ENCODE measurements at places on chromosomes 3 and 15.

- H3K27me3 ChIP-seq, result no peaks in the 10 kb centered on the region
- no peak for DNase-seq
- H3K4me3 ChIP-seq, result peak overlapping the region; percentile 11
- peaks cover 24% of the 10 kb centered on the region for H3K36me3 ChIP-seq
- H3K4me1 ChIP-seq, result peaks cover 14% of the 10 kb centered on the region
These were observed 26.9 kb downstream of the PHC3 start for GRCh38 chr3:170154569-170155143.

DNA sequence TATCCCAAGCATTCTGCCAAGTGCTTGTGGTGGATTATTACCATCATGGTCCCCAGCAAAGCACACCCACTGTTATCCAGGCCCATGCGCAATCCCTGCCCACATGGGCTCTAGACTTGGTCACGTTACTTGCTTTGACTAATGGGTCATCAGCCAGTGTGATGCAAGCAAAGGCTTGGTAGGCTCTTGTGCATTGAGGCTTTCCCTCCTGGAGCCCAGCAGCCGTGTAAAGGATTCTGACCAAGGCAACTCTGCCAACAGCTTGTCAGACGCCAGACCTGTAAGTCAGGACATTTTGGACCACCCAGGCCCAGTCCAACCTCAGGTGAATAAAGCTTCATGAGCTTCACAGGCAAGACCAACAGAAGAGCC lies 93.9 kb downstream of the ABHD5 start:
- H3K27me3 ChIP-seq, result peaks cover 37% of the 10 kb centered on the region
- no peak for DNase-seq

- H3K4me3 ChIP-seq, result no peak overlapping the region
- no peak overlapping the region for H3K27ac ChIP-seq
- no peaks in the 10 kb centered on the region for H3K27me3 ChIP-seq
- no peaks in the 10 kb centered on the region for H3K36me3 ChIP-seq
These were observed 668.7 kb downstream of the OTOL1 start for GRCh38 chr3:162165346-162165745.

- H3K36me3 ChIP-seq, result no peaks in the 10 kb centered on the region
- H3K4me3 ChIP-seq, result no peak overlapping the region
- no peak overlapping the region for H3K27ac ChIP-seq
These were observed 176.6 kb downstream of the VGLL3 start for GRCh38 chr3:86814321-86814720.

DNA sequence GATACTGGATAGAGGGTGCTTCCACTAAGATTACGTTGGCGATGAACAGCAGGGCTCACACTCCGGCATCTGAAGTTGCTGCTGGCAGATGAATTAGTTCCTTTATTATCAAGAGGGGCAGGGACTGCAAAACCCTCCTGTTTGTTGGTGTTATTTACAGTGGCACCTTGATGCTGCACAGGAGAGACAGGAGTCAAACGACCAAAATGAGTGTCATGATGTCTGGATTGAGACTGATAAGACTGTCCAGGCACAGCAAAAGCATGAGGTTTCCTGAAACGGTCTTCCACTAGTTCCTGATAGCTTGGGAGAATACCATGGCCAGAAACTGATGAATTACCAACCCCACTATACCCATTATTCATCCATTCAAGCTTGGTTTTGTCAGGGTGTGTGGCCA lies 100.8 kb upstream of the NEDD4 start:
- no peak overlapping the region for H3K27ac ChIP-seq
- H3K4me3 ChIP-seq, result no peak overlapping the region
- no peaks in the 10 kb centered on the region for H3K27me3 ChIP-seq

GRCh38 chr3:37935290-37935668 lies 55.3 kb upstream of the VILL start:
- H3K27me3 ChIP-seq, result no peaks in the 10 kb centered on the region
- H3K27ac ChIP-seq, result peak overlapping the region; percentile 90
- peaks cover 54% of the 10 kb centered on the region for H3K4me1 ChIP-seq
- no peak for DNase-seq
- peak overlapping the region; percentile 12 for H3K4me3 ChIP-seq

DNA sequence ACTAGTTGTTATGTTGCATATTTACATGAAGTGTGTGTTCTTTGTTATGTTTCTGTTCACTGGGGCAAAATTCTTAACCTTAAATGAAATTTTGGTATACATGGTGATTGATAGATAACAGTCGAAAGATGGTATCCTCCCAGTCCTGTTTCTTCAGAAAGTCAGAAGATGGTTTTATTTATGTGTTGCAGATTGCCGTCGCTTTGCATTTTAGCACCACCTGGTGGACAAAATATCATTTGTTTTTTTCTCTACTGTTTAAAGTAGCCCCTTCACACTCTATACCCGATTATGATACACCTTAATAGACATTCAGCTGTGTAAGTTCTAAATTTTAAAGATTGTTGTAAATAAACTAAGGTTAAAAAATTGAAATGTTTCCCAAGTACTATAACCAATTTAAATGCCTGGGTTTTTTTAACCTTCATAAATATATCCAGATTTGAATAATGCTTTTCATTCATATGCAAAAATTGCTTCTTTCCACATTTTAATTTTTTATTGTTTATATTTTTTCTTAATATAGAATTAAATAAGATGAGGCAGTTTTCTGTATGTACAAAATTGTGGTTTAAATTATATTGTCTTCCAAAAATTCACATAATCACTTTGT lies 152.2 kb downstream of the ALCAM start:
- no peak overlapping the region for H3K27ac ChIP-seq
- no peak overlapping the region for H3K4me3 ChIP-seq
- no peaks in the 10 kb centered on the region for H3K27me3 ChIP-seq

- H3K27ac ChIP-seq, result no peak overlapping the region
- H3K36me3 ChIP-seq, result no peaks in the 10 kb centered on the region
- no peak overlapping the region for H3K4me3 ChIP-seq
- no peaks in the 10 kb centered on the region for H3K27me3 ChIP-seq
- DNase-seq, result no peak
- peaks cover 17% of the 10 kb centered on the region for H3K4me1 ChIP-seq
These were observed 1.6 kb upstream of the HYAL3 start for GRCh38 chr3:50300681-50301254.

- H3K36me3 ChIP-seq, result no peaks in the 10 kb centered on the region
- no peak overlapping the region for H3K4me3 ChIP-seq
- peaks cover 2% of the 10 kb centered on the region for H3K27me3 ChIP-seq
- no peak for DNase-seq
- no peak overlapping the region for H3K27ac ChIP-seq
These were observed 164.5 kb downstream of the WNT5A start for GRCh38 chr3:55322638-55323037.

DNA sequence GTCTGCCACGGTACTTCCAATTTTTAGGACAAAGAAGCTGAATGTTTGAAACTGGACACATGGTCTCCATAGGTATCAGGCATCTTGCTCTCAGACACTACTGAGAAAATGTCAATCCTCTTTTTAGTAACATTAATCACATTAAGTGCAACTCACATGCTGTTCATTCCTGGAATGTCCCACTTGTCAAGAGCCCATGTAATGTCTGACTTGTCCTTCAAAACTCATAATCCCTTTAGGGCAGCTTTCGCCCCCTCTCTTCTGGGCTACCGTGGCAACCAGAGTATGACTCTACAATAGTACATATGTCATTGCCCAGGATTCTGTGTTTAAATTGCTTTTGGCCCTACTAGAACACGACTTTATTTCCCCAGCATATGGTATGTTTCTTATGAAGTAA lies 12.3 kb downstream of the NUDT16 start:
- peaks cover 3% of the 10 kb centered on the region for H3K4me1 ChIP-seq
- peaks cover 2% of the 10 kb centered on the region for H3K27me3 ChIP-seq
- H3K36me3 ChIP-seq, result no peaks in the 10 kb centered on the region
- DNase-seq, result no peak
- H3K4me3 ChIP-seq, result no peak overlapping the region

DNA sequence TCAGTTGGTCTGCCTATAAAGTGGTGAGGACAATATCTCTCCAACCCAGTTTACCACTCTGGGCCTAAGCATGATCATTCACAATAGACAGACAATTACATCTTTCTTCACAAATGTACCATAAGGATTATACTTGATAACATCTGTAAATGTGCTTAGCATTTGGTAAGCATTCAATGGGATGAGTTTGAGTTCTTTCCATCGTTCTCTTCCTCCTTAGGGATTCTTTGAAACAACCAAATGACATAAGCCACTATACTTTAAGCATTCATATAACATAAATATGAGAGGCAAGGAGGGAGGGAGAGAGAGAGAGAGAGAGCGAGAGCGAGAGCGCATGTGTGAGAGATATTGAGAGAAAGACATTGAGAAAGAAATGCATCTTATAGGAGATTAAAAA lies 303.3 kb upstream of the CBLB start:
- no peak overlapping the region for H3K27ac ChIP-seq
- no peaks in the 10 kb centered on the region for H3K36me3 ChIP-seq
- no peak overlapping the region for H3K4me3 ChIP-seq
- no peaks in the 10 kb centered on the region for H3K27me3 ChIP-seq
- no peak for DNase-seq

- H3K4me1 ChIP-seq, result no peaks in the 10 kb centered on the region
- H3K36me3 ChIP-seq, result peaks cover 5% of the 10 kb centered on the region
- H3K27ac ChIP-seq, result no peak overlapping the region
- DNase-seq, result no peak
These were observed 5.6 kb upstream of the SRPRB start for GRCh38 chr3:133799794-133800585.

DNA sequence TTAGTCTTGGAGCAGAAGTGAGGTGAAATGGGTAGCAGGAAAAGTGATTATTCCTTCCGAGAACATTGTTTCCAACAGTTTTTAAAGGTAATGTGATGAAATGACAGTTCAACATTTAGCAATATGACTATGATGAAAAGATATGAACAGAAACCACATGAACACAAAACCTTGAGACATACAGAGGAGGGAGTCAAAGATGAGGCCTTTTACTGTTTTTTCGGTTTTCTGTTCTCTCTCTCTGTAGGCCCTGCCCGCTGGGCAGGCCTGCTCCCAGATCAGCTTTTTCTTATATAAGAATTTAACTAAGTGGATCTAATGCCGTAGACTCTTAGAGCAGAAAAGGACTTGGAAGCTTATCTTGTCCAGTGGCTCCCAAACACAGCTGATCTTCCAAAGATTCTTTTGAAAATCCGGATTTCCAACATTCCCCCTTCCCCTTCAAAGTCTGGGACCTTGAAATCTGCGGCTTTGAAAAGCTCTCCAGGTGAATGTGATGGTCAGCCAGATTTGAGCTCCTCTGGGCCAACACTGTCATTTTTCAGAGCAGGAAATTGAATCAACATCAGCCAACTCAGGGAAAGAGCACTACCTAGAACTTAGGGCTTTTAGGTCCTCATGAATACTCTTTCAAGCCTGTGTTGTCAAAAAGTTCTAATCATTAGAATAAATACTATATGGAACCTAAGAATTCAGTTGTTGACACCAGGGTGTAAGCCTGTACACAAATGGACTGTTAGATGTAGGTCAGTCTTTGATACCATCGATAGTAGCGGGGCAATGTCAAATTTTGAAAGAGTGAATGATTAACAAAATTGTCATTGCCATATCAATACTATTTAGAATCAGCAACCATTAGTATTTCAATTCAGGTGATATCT lies 372.7 kb downstream of the SHQ1 start:
- no peak for DNase-seq
- H3K36me3 ChIP-seq, result no peaks in the 10 kb centered on the region

GRCh38 chr15:71780115-71780976 lies 30.0 kb upstream of the NR2E3 start:
- H3K36me3 ChIP-seq, result no peaks in the 10 kb centered on the region
- no peak overlapping the region for H3K4me3 ChIP-seq
- no peaks in the 10 kb centered on the region for H3K4me1 ChIP-seq
- no peak for DNase-seq

- peaks cover 4% of the 10 kb centered on the region for H3K4me1 ChIP-seq
- H3K27ac ChIP-seq, result no peak overlapping the region
- peaks cover 2% of the 10 kb centered on the region for H3K36me3 ChIP-seq
- no peak for DNase-seq
These were observed 467.4 kb downstream of the EPHB1 start for GRCh38 chr3:135262441-135262840.

- peaks cover 5% of the 10 kb centered on the region for H3K36me3 ChIP-seq
- no peak for DNase-seq
- no peaks in the 10 kb centered on the region for H3K27me3 ChIP-seq
- H3K4me3 ChIP-seq, result peak overlapping the region; percentile 87
These were observed 894 bp upstream of the TM4SF4 start for GRCh38 chr3:149473357-149474249.

GRCh38 chr3:11413071-11413470 lies 140.9 kb downstream of the ATG7 start:
- H3K36me3 ChIP-seq, result peaks cover 19% of the 10 kb centered on the region
- no peak overlapping the region for H3K27ac ChIP-seq
- H3K4me1 ChIP-seq, result peaks cover 2% of the 10 kb centered on the region
- H3K27me3 ChIP-seq, result no peaks in the 10 kb centered on the region
- H3K4me3 ChIP-seq, result no peak overlapping the region

DNA sequence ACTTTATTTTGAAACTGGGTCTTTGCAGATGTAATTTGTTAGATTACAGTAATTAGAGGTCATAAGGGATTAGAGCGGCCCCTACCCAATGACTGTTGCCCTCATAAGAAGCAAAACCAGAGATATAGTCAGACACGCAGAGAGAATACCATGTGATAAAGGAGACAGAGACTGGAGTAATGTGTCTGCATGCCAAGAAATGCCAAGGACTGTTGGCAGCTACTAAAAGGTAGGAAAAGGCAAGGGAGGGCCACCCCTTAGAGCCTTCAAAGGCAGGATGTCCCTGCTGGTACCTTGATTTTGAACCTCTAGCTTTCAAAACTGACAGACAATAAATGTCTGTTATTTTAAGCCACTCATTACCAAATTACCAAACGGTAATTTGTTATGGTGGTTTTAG lies 548.2 kb downstream of the FHIT start:
- no peaks in the 10 kb centered on the region for H3K36me3 ChIP-seq
- peaks cover 7% of the 10 kb centered on the region for H3K4me1 ChIP-seq
- DNase-seq, result no peak
- no peak overlapping the region for H3K4me3 ChIP-seq

DNA sequence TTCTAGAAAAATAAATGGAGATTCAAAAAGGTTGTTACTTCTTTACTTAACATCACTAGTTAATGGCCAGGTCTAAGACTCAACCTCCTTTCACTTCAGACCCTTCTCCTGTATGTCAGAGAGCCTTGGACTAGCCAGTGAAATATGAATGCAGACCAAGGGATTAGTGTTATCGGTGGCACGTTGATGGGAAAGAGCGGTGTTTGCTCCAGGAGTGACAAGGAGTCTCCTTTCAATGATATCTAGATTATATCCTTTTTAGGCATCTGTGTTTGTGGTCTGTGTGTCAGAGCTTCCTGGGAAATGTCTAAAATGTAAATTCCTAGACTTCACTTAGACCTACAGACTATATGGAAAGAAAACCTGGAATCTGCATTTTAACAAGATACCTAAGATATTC lies 658.0 kb upstream of the KCNMB2 start:
- no peak overlapping the region for H3K27ac ChIP-seq
- H3K36me3 ChIP-seq, result no peaks in the 10 kb centered on the region
- DNase-seq, result no peak
- no peaks in the 10 kb centered on the region for H3K27me3 ChIP-seq

- peak; percentile 22 for DNase-seq
- no peaks in the 10 kb centered on the region for H3K36me3 ChIP-seq
- no peak overlapping the region for H3K4me3 ChIP-seq
- H3K4me1 ChIP-seq, result peaks cover 1% of the 10 kb centered on the region
- H3K27ac ChIP-seq, result peak overlapping the region; percentile 4
These were observed 95.7 kb downstream of the NEDD4 start for GRCh38 chr15:55897560-55898336.
